ENCODE measurements at places on chromosomes 13 and 19.

GRCh38 chr19:50414864-50415660, 3.7 kb upstream of the SPIB start:
- peak; percentile 82 for DNase-seq

- DNase-seq = no peak
Measured at GRCh38 chr13:48726711-48727110, 73.0 kb downstream of the CYSLTR2 start.

DNA sequence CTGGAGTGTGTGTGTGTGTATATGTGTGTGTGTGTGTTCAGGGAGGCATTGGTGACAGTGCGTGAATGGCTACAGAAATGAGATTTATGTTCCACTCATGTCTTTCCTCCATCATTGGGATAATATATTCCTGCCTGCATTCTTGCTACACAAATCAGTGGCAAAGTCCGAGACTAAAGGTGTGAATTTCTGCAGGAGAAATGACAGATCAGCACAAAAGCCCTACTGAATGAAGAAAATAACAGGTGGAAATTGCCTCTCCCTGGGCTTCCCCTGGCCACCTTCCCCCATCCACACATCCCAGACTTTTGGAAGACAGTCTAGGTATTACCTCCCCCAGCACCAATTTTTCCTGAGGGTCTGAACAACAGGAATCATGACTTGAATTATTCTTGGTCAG, 10.1 kb downstream of the SIGLEC6 start:
- no peak for DNase-seq

GRCh38 chr19:3466635-3467034, 13.7 kb downstream of the SMIM24 start:
- no peak for DNase-seq

DNA sequence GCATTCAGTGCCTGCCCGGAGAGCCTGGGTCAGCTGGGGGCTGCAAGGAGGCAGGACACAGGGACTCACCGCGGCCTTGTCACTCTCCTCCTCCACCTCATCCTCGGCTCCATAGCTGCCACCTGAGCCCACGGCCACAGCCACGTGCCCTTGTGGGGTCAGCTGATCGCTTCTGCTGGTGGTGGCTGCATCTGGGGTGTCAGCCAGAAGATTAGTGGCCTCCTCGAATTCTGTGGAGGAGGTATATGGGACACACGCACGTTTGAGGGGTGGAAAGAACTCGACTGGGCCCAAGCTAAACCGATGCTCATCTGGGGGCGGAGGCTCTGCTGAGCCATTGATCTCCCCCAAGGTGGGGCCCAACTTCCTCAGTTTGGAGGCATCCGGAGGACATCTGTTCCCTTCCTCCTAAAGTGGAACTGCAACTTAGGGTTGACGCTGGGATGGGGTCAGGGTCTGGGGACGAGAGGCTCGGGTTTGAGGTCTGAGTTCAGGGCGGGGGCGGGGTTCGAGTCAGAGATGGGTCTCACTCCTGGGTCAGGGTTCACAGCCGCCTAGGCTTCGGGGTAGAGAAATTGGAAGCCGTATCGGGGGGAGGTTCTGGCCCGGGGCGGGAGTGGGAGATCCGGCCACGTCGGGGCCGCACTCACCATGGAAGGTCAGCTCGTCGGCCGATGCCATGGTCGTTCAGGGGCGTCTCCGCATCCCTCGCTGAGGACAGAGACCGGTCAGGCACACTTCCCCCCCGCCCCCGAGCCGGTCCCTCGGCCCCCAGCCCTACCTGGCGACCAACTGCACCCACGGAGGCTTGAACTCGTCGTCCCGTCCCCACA, 493 bp downstream of the YIPF2 start:
- no peak for DNase-seq

DNA sequence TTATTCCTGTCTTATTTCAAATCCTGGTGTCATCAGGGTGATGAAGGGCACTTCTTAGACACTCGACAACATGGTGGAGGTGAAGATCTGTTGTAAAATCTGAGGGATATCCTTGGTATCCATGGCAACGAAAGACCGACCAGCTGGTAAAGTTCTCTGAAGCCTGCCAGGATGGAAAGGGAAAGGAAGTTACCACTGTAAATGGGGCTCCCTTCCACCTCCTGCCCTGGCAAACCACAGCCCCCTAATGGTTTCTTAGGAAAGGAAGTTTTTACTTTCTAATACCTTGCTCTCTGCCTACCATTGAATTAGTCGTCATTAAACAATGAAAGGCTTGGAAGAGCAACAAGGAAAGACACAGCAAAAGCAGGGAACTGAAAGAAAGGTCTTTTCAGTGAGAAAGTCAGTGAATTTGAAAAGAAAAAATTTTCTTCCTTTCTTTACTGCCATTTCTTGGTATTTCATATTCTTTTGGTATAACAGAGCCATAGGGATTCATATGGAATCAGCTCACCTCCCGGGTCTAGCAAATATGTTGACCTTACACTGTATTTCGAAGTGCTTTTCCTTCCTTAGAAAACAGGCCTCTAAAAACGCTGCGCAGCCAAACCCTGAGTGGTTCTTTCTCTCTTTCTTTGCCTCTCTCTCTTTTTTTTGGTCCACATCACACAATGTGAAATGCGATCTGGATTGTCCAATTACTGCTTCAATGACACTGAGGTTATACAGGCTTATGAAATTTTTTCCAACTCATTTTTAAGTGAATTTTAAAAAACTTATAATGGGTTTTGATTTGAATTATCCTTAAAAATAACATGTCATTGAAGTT, 111.0 kb downstream of the RGCC start:
- DNase-seq = no peak

DNA sequence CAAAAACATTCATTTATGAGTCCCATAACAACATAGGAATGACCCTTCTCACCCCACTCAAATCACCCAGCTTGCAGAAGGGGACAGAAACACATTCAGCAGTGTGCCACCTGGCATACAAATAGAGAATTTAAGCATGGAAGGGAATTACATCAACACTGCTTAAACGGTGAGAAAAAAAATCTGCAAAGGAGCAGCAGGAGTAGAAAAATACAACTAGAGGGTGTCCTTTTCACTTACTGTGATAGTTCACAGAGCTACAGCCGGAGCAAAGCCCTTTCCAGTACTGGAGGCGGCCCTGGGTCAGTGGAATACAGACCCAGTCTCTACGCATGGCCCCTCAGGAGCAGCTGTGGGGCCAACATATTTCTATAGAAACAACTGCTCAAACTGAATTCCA, 764.3 kb upstream of the ARGLU1 start:
- no peak for DNase-seq

DNA sequence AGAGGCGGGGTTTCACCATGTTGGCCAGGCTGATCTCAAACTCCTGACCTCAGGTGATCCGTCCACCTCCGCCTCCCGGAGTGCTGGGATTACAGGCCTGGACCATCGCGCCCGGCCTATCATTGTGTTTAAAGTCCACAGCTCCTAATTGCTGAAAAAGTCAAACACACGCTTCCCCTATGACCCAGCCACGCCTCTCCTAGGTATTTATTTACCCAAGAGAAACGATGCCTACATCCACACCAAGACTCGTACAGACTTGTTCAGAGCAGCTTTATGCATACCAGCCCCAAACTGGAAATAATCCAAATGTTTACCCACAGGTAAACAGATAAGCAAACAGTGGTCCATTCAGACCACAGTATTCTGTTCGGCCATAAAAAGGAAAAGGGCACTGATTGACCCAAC, 15.1 kb downstream of the ZNRF4 start:
- DNase-seq = no peak

DNA sequence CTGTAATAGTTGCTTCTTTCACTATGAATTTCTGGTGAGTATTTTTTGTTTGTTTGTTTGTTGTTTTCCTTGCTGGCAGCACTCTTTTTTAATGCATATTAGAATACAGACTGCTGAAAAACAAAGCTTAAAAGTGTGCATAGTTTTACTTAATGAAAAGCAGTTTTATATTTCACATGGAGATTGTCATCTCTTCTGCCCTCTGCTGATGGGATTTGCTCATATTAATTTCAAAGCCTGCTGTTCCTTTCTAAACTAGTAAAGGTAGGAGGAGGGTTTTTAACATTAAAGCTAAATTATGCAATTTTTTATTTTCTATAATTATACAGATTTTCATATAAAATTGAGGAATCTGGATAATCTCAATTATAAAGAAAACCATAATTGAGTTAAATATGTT, 692.6 kb upstream of the SLITRK1 start:
- DNase-seq = no peak

- peak; percentile 78 for DNase-seq
Measured at GRCh38 chr19:2083174-2083854, 12.8 kb downstream of the MOB3A start.

GRCh38 chr13:98239162-98240076, 62.4 kb upstream of the RNF113B start:
- DNase-seq = no peak

- no peak for DNase-seq
Measured at GRCh38 chr13:49443357-49443703, 534 bp downstream of the CAB39L start.

- DNase-seq = no peak
Measured at GRCh38 chr13:94967183-94968039, 255.1 kb upstream of the SOX21 start.

DNA sequence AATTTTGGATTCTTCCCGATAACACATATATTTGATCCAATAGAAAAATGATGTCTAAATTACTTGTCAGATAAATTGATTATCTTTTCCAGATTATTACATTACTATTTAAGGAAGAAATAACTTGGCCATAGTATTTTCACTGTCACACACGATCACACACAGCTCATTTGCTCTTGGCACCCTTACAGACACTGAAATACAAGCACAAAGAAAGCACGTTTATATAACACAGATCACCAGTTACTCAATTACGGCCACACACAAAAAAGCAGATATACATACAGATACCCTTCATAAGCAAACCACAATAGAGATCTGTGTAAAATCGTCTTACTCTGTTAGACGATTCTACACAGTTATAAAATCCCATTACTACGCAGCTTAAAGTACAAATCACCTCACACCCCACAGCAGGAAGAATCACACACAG, 716 bp upstream of the ZNF420 start:
- DNase-seq = no peak

DNA sequence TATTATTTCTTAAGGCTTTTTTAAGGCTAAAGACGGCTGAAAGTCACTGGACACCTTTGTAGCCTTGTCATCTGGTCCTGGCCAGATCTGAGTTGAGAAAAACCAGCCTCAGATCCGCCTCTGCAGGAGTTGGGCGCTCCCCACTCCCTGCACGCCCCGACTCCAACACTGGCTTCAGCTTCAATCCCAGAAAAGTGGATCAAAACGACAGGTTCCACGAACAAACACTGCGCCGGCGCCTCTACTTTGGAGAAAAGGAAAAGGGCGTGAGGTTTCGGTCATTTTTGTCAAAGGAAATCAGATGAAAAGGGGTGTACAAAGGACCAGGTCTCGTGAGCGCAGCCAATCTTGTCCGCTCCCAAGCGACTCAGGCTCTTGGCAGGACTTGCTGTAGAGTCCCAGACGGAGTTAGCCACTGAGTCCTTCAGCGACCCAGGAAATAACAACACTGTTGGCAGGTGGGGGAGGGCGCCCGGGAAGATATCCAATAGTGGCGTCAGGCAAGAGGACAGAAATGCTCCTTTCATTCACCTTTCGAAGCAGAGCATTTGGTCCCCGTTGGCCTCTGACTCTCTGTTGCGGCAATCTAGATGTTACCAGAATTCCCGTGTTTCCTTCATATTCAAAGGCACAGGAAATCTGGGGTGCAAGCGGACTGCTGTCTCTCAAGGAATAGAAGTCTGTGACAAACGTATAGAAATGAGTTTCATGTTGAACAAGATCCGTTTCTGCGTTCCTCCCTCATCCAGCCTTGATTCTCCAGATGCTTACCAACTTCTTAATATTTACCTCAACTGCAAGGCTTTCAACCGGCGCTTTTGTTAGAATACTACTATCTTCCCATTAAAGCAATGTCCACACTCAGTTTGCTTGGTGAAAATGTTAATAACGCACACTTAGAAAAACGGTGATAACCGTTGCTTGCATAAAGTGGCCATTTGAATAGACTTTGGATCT, 1.8 kb upstream of the CCNA1 start:
- DNase-seq = no peak

DNA sequence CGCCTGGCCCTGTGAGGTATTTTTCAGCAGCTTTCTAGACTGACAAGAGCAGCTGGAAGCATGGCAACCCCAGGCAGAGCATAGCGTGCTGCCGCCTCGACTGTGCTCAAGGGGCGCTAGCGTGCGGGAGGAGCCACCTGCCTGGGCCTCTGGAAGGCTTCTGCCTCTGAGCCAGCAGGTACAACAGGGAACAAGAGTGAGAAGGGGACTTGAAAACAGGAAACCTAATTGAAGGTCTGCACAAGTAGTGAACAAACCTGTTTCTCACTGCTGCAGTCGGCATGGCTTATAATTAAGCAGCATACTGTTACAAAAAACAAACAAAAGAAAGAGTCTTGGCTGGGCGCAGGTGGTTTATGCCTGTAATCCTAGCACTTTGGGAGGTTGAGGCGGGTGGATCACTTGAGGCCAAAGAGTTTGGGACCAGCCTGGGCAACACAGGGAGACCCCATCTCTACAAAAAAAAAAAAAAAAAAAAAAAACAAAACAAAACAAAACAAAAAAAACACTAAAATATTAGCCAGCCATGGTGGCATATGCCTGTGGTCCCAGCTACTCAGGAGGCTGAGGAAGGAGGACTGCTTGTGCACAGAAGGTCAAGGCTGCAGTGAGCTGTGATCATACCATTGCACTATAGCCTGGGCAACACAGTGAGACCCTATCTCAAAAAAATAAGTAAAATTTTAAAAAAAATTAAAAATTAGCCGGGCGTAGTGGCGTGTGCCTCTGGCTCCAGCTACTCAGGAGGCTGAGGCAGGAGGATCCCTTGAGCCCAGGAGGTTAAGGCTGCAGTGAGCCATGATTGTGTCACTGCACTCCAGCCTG, 12.6 kb upstream of the GARRE1 start:
- DNase-seq = no peak

GRCh38 chr19:32830231-32831014, 39.1 kb downstream of the SLC7A9 start:
- no peak for DNase-seq

- DNase-seq = no peak
Measured at GRCh38 chr13:26441476-26441875, 116.0 kb upstream of the WASF3 start.

DNA sequence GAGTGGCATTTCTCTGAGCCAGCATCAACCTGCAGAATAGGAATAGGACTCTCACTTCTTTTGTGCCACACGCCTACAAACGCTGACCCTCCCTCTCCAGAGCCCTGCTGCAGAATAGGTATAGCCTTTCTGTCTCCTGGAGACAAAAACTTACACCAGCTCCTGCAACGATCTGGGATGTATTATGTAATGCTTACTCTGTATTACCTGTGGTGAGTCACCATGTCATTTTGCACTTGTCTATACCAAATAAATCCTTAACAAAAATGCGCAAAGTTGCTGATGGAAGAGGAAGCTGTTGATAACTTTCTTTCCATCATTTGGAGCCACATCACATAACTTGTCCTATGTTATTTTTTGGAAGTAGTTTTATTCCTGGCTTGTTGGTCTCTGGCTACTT, 155.8 kb upstream of the FNDC3A start:
- no peak for DNase-seq
